Kidney glomerular epithelial cell (primary cell): ENCODE measurements at places on chromosomes 4 and X.

- DNase-seq = no peak
These were observed 21.6 kb downstream of the CCNG2 start for GRCh38 chr4:77178560-77178959.

GRCh38 chrX:41137589-41137988 is 52.3 kb downstream of the USP9X start:
- no peak for DNase-seq

DNA sequence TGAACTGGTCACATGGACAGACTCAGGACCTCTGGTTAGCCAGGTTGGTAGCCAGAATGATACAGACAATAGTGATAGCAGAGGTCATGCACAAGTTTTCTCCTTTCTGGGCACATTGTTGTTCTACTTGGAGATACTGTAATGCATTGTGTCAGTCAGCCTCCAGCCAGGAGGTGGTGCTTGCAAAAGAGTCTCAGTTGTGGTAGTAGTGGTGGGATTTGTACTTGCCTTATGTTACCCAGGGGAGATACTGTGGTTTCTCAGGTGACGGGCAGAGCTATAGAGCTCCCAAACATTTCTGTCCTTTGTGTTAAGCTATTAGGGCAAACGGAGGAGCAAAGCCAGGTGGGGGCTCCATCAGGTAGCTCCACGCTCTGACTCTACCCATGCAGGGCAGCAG is 190.5 kb downstream of the STPG2 start:
- no peak for DNase-seq

DNA sequence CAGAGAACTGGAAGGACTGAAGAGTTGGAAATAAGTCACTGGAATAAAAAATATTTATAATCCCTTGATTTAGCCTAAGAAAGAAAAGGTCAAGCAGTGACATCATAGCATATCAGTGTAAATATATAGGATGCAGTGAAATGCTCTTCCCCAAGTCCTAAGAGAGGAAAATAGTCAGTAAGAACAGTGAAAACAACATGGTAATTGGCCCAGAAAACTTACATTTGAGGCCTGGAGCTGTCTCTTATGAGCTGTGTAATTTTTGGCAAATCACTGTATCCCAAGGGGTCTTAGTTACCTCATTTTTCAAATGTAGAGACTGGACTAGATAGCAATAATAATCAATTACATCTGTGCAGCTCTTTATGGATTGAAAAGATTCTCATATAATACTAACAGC is 255.7 kb upstream of the AR start:
- no peak for DNase-seq
